ENCODE measurements at places on chromosomes 13 and 19.

DNA sequence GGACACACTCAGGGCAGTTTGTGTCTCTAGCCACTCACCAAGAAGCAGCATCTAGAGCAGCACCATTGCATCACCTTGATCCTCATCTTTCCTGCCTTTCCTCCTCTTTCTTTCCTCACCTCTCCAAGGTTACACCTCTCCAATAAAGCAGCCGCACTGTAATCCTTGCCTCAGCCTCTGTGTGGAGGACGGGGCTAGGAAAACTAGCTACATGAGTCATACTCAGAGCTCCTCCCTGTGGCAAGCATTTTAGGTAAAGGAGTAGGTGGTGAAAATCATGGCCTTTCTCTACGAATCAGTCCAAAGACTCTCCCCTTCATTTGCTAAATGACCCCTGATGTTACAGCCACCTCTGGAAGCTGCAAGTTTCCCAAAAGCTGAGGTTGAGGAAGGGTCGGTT, 108.9 kb downstream of the DNAJC15 start:
- DNase-seq = peak; percentile 41

- no peak for DNase-seq
Measured at GRCh38 chr13:33150662-33151061, 134.4 kb downstream of the KL start.

DNA sequence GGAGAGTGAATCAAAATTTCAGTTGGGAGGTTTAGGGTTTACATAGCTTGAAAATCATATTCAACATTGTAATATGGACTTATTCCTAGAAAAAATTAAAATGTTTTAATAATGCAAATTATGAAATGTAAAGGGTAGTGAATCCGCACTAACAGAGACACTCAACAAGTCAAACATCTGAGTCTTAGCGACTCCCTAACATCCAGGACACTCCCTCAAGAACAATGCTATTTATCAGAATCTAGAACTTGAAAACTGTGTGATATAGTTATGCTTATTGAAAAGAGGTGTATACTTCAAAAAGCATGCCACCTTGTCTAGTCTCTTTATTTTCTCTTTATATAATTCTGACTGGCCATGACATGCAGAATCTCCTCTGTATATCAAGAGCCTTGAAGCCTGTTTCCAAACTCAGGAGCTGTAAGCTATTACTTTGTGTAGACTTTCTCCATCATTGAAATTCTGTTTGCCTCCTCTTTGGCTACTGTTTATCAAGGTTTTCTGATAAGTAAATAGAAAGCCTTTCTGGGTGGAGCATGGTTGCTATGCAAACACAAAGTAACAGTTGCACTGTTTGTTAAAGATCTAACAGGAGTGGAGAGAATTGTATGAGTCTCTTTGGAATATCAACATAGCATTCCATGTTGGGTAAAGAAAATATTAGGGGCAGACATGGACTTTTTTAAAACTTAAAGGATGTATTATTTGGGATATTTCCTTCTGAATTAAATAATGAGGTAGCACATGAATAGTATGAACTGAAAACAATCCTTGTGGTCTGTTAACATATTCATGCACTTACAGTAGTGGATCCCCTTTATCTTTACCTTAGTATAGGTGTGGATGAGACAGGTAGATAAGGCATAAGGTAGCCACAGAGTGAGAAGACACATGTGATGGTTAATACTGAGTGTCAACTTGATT, 56.4 kb upstream of the MBNL2 start:
- DNase-seq = no peak

DNA sequence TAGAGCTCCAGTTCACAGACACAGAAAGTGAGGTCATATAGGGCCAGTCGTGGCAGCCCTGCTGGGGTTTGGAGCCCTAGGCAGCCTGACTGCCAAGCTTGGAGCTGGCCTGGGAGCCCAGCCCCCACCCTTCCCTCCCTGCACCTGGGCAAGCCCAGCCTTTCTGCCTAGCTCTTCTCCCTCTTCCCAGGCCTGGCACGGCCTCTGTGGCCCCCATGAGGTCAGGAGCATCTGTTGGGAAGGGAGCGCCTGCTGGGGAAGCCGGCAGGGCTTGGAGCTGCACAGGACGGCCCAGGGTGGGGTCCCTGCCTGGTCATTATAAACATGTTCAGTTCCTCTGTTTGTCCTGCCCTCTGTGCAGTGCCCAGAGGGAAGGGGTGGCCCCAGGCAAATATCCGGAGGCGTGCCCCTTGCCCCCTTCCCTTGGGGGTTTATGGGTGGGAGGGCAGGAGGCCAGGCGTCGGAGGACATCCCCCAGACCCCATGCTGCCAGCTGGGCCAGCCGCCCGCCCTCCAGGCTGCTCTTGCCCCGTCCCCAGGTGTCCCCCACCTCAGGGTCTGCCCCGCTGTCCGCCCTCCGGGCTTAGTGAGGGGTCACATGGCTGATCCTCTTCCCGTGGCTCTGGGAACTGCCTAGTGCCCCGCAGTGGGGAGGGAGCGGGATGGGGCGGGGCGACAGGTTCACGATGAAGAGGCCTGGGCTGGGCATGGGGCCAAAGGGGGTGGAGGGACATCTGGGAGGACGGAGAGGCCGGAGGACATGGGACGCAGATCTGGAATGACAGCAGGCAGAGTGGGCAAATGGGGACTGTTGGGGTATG, 30.0 kb upstream of the NCCRP1 start:
- DNase-seq = peak; percentile 31

DNA sequence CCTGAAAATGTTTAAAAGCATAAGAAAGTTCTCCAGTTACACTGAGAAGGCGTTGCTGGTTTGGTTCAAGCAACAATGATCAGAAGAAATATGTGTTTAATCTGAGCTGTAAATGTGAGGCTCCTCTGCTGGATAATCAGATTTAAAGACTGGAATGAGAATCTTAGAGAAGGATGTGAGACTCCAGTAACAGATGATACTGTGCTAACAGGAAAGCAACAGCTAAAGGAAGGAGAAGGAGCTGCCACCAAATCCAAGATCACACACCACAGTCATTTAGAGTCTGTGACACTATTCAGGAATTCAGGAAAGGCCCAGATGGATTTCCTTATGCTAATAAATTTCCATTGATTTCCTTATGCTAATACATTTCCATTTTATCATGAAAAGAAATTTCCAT, 16.9 kb downstream of the DCLK1 start:
- no peak for DNase-seq

- DNase-seq = no peak
Measured at GRCh38 chr19:45590300-45591003, 5.8 kb upstream of the OPA3 start.

- no peak for DNase-seq
Measured at GRCh38 chr13:87497426-87497825, 173.7 kb upstream of the SLITRK5 start.

- DNase-seq = no peak
Measured at GRCh38 chr13:44664308-44664707, 88.2 kb upstream of the TSC22D1 start.

- no peak for DNase-seq
Measured at GRCh38 chr13:101179021-101179420, 237.3 kb downstream of the NALCN start.

DNA sequence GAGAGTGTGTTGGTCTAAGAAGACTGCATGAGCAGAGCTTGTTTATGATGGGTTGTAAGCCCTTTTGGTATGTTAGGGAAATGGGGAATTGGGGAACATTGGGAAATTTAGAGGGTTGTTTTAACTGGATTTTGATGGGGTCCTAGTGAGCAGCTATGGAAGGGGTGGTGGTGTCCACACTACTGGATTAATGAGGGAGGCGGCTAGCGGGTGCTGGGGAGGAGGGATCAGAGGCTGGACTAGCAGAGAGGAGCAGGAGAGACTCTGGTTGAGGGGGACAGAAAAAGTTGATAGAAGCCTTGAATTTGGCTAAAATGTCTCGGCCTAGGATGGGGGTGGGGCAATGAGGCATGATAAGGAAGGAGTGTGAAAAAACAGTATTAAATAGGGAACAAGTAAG, 1369.1 kb downstream of the UQCRFS1 start:
- DNase-seq = no peak

GRCh38 chr13:33331962-33332361, 46.4 kb upstream of the STARD13 start:
- DNase-seq = peak; percentile 16

GRCh38 chr19:16472992-16473391, 1.2 kb upstream of the EPS15L1 start:
- DNase-seq = no peak

GRCh38 chr19:57210381-57210780, 19.1 kb downstream of the ZNF264 start:
- DNase-seq = no peak

DNA sequence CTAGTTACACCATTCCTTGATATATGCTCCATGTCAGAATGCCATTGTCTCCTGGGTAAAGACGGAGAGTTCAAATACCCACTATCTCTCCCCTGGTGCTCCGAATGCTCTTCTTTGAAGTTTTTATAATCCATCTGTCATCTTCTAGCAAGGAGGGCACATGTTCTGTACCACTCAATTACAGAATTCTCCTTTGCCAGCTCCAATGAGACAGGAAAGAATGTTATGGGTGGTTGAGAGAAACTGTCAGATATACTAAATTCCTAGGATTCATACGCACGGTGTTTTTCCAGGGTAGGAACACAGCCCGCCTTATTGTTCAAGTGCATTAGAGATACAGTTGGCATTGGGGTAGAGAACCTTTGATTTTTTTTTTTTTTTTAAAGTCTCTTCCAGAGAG, 118.0 kb upstream of the ZNF536 start:
- DNase-seq = no peak

- no peak for DNase-seq
Measured at GRCh38 chr13:27349458-27349857, 75.0 kb upstream of the GTF3A start.

DNA sequence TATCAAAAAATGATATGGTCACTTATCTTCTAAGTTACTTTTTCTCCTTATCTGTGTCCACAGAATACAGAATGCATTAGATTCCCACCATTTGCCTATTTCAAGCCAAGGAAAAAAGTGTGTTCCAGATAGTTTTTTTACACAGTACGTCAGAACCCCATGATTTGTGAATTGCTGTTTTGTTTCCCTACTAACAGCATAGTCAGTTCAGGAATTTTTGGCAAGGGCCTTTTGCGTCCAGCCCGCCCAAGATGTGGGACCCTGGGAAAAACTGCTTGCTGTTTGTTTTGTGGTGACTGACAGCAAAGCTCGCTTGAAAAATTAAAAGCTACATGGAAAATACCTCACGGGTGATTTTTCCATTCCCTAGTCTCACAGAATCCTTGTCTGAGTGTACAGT, 20.4 kb upstream of the FAM216B start:
- DNase-seq = no peak
